COR-L47 (cell line): ENCODE measurements at places on chromosomes 2 and 18.

- DNase-seq, result no peak
Measured at GRCh38 chr2:217186152-217186551, 326.3 kb upstream of the TNP1 start.

DNA sequence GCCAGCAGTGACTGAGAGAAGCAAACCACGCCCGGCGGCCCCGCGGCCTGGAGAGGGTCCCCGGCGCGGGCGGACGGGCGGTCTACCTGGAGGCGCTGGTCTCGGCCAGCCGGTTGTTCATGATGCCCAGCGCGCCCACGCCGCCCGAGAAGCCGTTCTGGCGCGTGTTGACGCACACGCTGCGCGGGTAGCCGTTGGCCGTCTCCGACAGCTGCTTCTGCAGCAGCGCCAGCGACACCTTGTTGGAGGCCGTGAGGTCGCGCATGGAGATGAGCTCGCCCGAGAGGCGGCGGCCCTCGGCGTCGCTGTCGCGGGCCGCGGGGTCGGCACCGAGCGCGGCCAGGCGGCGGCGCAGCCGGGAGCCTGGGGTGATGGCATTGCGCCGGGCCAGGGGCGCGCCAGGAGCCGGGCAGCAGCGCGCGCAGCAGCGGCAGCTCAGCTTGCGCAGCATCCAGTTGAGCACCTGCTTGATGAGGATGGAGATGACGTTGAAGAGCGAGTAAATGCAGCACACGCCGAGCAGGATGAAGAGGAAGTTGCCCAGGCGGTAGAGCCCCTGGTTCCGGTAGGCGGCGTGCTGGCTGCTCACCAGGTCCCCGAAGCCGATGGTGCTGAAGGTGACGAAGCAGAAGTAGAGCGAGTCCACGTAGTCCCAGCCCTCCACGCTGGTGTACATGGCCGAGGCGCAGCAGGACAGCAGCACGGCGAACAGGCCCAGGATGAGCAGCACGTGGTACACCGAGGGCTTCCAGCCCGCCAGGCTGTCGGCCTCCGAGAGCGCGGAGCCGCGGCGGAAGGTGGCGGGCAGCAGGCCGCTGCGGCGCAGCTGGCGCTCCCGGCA is 118.1 kb downstream of the MSH2 start:
- peak; percentile 92 for DNase-seq

- DNase-seq, result no peak
Measured at GRCh38 chr2:106686814-106687213, 199.2 kb downstream of the ST6GAL2 start.

GRCh38 chr2:137607722-137608318 is 356.5 kb upstream of the HNMT start:
- no peak for DNase-seq
